ENCODE measurements at places on chromosomes 7 and 10.

GRCh38 chr10:18368682-18369081, 228.5 kb downstream of the CACNB2 start:
- no peaks in the 10 kb centered on the region for H3K27me3 ChIP-seq
- H3K36me3 ChIP-seq = no peaks in the 10 kb centered on the region
- H3K4me3 ChIP-seq = no peak overlapping the region
- peak overlapping the region; percentile 60 for H3K27ac ChIP-seq

DNA sequence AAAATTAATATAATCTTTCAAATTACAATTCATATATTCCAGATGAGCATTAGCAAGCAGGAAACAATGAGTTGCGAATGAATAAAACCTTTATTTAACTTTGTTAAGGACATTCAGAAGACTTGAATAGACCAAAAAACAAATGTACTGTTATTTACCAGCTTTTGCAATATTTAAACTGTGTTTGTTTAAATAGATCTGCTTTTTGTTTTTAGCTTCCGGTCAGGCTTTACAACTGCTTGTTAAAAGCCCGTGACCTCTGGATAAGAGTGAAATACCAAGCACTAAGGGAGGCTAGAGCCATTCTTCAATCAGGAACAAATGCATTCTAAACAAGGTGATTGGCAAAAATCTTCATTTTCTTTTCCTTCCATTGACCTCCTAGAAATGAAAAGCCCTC, 184.9 kb upstream of the GNAI1 start:
- no peak overlapping the region for H3K4me3 ChIP-seq
- peaks cover 16% of the 10 kb centered on the region for H3K27me3 ChIP-seq
- H3K27ac ChIP-seq = no peak overlapping the region
- H3K36me3 ChIP-seq = no peaks in the 10 kb centered on the region
- DNase-seq = no peak

DNA sequence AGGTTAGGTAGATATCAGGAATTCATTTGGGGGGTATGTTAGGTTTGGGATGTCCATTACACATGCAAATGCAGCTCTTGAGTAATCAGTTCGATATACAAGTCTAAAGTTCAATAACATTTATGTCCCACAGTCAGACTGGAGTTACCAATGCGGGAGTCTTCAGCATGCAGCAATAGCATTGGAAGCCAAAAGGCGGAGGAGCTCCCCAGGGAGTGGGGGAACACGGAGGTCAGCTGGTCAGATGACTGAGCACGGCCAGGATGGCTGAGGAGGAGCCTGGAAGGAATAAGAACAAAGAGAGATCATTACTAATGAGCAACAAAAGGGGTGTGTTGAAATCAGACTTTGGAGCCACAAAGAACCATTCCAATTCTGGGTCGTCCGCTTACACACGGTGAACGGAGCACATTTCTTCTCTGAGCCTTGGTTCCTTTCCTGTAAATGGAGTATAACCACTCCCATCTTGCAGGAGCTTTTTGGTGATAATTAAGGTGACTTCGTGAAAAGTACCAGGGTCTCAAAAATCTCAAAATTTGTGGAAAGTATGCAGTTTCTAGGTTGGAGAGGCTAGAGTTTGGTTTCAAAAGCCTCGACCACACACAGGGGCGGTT, 478 bp upstream of the ZNF22 start:
- H3K27me3 ChIP-seq = no peaks in the 10 kb centered on the region
- H3K4me1 ChIP-seq = peaks cover 33% of the 10 kb centered on the region
- no peak for DNase-seq

- H3K4me1 ChIP-seq = peaks cover 13% of the 10 kb centered on the region
- H3K27ac ChIP-seq = no peak overlapping the region
- H3K36me3 ChIP-seq = peaks cover 3% of the 10 kb centered on the region
- no peak for DNase-seq
- no peak overlapping the region for H3K4me3 ChIP-seq
These were observed 101.8 kb downstream of the JMJD1C start for GRCh38 chr10:63363951-63364350.

DNA sequence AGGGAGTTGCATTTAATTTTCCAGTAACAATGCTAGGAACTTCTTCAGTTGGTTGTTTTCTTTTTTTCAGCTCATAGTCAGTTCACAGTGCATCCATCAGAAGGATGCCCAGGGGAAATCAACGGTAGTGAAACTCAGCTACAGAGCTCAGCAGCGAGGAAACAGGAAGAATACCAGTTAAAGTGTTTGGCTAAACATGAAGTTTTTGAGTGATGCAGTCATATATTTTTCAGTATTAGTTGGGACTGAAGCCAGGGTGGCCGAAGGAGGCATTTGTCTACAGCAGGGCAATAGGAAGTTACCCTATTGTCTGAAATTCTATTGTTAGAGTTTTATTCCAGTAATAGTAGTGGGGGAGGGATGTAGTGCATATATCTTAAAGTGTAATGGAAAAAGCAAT, 45.3 kb upstream of the MALRD1 start:
- H3K4me3 ChIP-seq = no peak overlapping the region
- H3K27ac ChIP-seq = no peak overlapping the region
- H3K4me1 ChIP-seq = no peaks in the 10 kb centered on the region
- H3K36me3 ChIP-seq = no peaks in the 10 kb centered on the region

DNA sequence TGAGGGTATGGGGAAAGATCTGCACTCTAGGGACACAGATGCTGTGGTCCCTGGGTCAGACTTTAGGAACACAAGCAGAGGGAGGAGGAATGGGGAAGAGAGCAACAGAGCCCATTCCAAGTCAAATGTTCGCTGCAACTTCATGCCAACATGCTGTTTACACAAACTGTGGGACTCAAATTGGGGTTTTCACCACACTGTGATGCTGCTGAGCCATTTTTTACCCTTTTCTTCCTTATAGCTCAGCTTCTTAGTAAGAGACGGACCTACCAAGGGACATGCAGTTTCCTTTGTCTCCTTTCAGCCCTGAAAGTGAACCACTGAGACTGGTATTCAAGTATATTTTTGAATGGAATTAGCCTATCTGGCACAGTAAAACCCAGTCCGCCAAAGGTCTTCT, 64.3 kb upstream of the AGK start:
- no peaks in the 10 kb centered on the region for H3K36me3 ChIP-seq
- H3K4me3 ChIP-seq = no peak overlapping the region
- DNase-seq = no peak
- no peaks in the 10 kb centered on the region for H3K27me3 ChIP-seq
- H3K27ac ChIP-seq = no peak overlapping the region

DNA sequence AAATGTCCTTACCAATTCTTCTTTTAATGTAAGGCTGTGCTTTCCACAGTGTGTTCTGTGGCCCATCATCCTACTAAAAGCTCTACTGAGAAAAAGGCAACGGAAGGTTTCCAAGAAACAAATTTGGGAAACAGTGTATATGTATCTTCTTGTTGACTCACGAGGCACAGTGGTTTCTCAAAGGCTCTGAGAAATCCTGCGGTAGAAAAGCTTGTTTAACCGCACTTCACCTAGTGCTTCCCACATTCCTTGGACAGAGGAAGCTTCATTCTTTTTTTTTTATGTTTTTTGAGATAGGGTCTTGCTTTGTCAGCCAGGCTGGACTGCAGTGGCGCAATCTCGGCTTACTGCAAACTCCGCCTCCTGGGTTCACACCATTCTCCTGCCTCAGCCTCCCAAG, 84.5 kb downstream of the TACC2 start:
- no peak overlapping the region for H3K27ac ChIP-seq
- H3K4me3 ChIP-seq = no peak overlapping the region
- H3K4me1 ChIP-seq = peaks cover 4% of the 10 kb centered on the region
- no peak for DNase-seq
- H3K27me3 ChIP-seq = no peaks in the 10 kb centered on the region

DNA sequence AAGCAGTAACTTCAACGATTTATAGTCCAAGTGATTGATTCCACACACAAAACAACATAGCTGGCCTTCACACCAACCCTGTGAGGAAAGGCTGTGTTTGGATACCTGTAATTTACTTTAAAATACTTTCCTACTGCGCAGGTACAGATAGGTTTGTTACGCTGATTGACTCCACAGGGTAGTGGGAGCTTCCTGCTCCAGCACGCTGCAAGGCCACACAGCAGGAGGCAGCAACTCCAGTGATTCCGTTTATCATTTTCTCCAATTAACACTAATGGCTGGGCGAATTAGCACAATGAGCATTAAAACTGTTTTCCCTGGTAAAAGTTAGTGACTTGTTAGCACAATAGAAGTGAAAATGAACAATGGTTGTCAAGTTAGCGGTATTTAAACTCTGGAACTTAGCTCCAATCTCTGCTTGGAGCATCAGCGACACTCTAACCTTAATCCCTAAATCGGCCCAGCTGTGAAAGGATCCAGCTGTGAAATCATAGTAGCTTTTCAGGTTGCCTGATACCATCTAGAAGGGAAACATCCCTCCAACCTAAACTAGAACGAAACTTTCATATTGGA, 959 bp downstream of the DCLRE1C start:
- H3K27me3 ChIP-seq = no peaks in the 10 kb centered on the region
- no peak for DNase-seq
- peaks cover 25% of the 10 kb centered on the region for H3K4me1 ChIP-seq
- peak overlapping the region; percentile 91 for H3K4me3 ChIP-seq

GRCh38 chr7:106134241-106134640, 22.1 kb upstream of the SYPL1 start:
- no peak overlapping the region for H3K4me3 ChIP-seq
- no peak overlapping the region for H3K27ac ChIP-seq
- H3K4me1 ChIP-seq = peaks cover under 1% of the 10 kb centered on the region
- H3K27me3 ChIP-seq = peaks cover 22% of the 10 kb centered on the region
- H3K36me3 ChIP-seq = no peaks in the 10 kb centered on the region

DNA sequence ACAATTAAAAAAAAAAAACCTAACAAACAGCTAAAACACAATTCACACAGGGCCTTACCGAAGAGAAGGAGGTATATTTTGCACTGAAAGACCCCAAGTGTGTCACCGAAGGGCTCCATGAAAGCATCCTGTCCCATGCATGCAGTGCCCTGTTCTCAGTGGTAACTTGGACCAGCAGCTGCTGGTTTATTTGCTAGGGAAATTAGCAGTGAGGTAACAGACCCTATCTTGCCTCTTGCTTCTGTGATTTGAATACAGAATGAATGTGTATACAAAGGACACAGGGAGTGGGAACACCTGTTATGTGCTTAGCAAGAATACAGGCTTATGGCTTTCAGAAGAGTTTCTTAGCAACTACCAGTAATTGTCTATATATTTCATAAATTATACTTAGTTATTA, at the start of gene HEPACAM2:
Gene HEPACAM2 (minus strand): TSS at position 160 of the 400 bp plus-strand sequence.
- no peak within 1 kb of the TSS for H3K27ac ChIP-seq
- no peaks in the 10 kb centered on the region for H3K36me3 ChIP-seq
- no peak for DNase-seq
- H3K4me3 ChIP-seq = no peak within 1 kb of the TSS
- peaks cover 61% of the 10 kb centered on the region for H3K27me3 ChIP-seq
- H3K4me1 ChIP-seq = no peaks in the 10 kb centered on the region

GRCh38 chr7:21327422-21328409, 100.2 kb upstream of the SP4 start:
- H3K27ac ChIP-seq = no peak overlapping the region
- no peaks in the 10 kb centered on the region for H3K4me1 ChIP-seq
- no peak overlapping the region for H3K4me3 ChIP-seq
- no peak for DNase-seq
- H3K27me3 ChIP-seq = peaks cover 2% of the 10 kb centered on the region

- H3K36me3 ChIP-seq = peaks cover 3% of the 10 kb centered on the region
- H3K4me1 ChIP-seq = peaks cover 28% of the 10 kb centered on the region
- no peak overlapping the region for H3K4me3 ChIP-seq
- peak overlapping the region; percentile 84 for H3K27ac ChIP-seq
- H3K27me3 ChIP-seq = no peaks in the 10 kb centered on the region
These were observed 108.9 kb upstream of the FAM3C start for GRCh38 chr7:121505021-121505420.

GRCh38 chr7:77428777-77429231, 12.7 kb upstream of the GSAP start:
- no peaks in the 10 kb centered on the region for H3K27me3 ChIP-seq
- H3K4me3 ChIP-seq = no peak overlapping the region
- no peaks in the 10 kb centered on the region for H3K36me3 ChIP-seq
- DNase-seq = no peak
- no peak overlapping the region for H3K27ac ChIP-seq

DNA sequence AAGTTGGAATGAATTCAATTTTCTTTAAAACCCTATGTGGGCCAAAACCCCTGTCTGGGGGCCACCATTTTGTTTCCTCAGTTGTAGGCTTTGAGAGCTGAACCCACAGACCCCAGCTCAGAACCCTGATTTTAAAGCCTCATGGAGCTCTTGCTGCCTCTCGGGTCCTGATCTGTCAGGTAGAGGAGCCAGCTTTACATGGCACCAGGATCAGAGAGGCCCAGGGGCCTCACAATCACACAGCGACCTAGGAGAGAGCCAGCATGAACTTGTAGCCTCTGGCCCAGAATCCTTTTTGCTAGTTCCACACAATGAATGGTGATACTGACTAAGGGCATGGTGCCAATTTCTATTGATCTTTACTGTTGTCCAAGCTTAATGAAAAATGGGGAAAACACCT, 84.3 kb upstream of the SORCS3 start:
- DNase-seq = no peak
- no peaks in the 10 kb centered on the region for H3K27me3 ChIP-seq

Measured in osteocyte (in vitro differentiated cells).